HT1080 (cell line): ENCODE measurements at places on chromosomes 1 and 21.

- no peak for DNase-seq
These were observed 34.9 kb upstream of the IVNS1ABP start for GRCh38 chr1:185351734-185352466.

GRCh38 chr1:241600496-241600901 lies 39.7 kb downstream of the CHML start:
- no peak for DNase-seq

GRCh38 chr1:175539986-175540385 lies 203.4 kb downstream of the TNR start:
- no peak for DNase-seq

DNA sequence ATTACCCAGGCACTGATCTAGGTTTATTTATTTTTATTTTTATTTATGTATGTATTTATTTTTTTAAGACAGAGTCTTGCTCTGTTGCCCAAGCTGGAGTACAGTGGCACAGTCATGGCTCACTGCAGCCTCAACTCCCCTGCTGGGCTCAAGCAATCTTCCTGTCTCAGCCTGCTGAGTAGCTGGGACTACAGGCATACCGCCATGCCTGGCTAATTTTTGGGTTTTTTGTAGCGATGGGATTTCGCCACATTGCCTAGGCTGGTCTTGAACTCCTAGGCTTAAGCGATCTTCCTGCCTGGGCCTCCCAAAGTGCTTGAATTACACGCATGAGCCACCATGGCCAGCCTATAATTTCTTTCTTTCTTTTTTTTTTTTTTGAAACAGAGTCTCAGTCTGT lies 9.4 kb downstream of the PHACTR4 start:
- DNase-seq = no peak

GRCh38 chr1:19698181-19698580 lies 33.5 kb downstream of the HTR6 start:
- DNase-seq = no peak

DNA sequence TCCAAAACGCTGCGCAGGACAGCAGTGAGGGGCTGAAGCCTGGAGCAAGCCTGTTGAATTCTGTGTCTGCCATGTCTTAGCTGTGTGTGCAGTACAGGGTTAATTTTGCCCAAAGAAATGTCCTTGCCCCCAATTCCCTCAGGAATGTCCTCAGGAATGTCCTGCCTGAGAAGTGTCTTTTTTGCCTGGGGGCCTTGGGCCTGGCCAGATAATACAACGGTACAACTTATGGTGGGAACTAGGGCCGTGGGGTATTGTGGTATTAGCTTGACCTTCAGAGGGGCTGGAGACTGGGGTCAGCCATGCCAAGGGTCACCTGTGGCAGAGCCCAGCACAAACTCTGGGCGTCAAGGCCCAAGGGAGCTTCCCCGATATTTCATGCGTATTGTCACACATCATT lies 107.7 kb downstream of the AJAP1 start:
- DNase-seq = no peak

DNA sequence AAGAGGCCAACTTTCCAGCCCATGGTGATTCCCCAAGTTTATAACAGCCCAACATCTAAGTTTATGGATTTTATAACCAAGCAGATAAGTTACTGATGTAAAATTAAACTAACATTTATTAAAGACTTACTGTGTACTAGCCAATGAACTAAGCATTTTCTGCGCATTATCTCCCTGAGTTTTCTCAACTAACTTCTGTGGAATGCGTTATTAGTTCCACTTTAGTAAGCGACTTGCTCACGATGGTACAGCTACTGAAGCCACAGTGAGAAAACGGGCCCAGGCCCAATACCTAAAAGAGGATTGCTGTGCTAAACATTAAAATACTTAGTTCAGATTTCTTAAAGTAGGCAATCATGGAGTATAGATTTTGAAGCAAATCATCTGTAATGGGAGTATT lies 61.0 kb downstream of the ZBTB18 start:
- DNase-seq = no peak

DNA sequence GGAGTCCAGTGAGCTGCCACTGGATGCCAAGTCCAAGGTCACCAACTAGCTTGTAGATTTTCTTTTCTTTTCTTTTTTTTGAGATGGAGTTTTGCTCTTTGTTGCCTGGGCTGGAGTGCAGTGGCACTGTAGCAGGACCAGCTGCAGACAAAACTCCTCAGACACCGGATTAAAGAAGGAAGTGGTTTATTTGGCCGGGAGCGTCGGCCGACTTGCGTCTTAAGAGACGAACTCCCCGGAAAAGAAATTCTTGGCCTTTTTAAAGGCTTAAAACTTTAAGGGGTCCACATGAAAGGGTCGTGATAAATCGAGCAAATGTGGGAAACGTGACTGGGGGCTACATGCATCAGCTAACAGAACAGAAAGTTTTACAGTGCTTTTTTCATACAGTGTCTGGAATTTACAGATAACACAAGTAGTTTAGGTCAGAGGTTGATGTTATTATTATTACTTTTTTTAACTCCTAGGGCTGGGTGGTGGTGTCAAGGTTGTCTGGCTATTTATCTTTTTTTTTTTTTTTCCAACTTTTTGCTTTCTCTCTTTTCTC lies 36.4 kb upstream of the CFAP126 start:
- DNase-seq = no peak

DNA sequence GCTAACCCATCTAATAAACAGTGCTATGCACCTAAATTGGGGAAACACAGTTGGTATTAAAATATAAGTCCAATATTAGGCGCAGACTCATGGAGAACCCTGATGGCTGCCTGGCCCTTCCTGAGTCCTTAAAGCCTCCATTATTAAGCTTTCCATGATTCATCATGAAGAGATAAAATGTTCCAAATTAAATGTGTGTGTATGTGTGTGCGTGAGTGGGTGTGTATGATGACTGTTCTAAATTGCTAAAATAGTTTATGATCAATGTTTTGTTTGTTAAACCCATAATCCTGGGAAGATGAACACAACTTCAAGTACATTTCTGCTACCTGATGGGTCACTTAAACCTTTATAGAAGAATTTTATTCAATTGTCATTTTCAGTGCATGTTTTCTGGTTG lies 6.3 kb upstream of the RBBP5 start:
- DNase-seq = no peak

GRCh38 chr1:156625436-156626078 lies 6.3 kb downstream of the HAPLN2 start:
- no peak for DNase-seq
